ENCODE measurements at places on chromosomes 6 and 20. TPM values are rescaled to one million over a fixed set of nuclear protein-coding genes. Genes with fewer than 3 reads are reported as not detected.

GRM1 gene
- total RNA-seq = under 0.01 TPM

NKAIN4 gene
- not detected for total RNA-seq

OR2H2 gene
- total RNA-seq = not detected

NOP56 gene
- total RNA-seq = 200 TPM

IGF2R gene
- 69.5 TPM for total RNA-seq

ENPP1 gene
- 8.1 TPM for total RNA-seq

SNAP25 gene
- total RNA-seq = not detected

Measured in thoracic aorta endothelial cell (primary cell).